ENCODE measurements at places on chromosomes 6 and 20. TPM values are rescaled to one million over a fixed set of nuclear protein-coding genes. Genes with fewer than 3 reads are reported as not detected.

- peak; percentile 26 for DNase-seq
Observed at GRCh38 chr6:75285283-75285639, 669 bp upstream of the TMEM30A start.

GRCh38 chr6:2436410-2437154, 191.2 kb upstream of the GMDS start:
- no peak for DNase-seq

GRCh38 chr6:163531122-163531521, 116.6 kb downstream of the QKI start:
- DNase-seq, result no peak

LY6G6F gene
- 1.5 TPM for polyA plus RNA-seq

SLC17A1 gene
- 33.5 TPM for polyA plus RNA-seq

NKAPL gene
- polyA plus RNA-seq, result 2.9 TPM
